ENCODE measurements at places on chromosomes 12 and 14.

- DNase-seq: no peak
Observed at GRCh38 chr14:67718265-67718664, 16.6 kb downstream of the RDH12 start.

DNA sequence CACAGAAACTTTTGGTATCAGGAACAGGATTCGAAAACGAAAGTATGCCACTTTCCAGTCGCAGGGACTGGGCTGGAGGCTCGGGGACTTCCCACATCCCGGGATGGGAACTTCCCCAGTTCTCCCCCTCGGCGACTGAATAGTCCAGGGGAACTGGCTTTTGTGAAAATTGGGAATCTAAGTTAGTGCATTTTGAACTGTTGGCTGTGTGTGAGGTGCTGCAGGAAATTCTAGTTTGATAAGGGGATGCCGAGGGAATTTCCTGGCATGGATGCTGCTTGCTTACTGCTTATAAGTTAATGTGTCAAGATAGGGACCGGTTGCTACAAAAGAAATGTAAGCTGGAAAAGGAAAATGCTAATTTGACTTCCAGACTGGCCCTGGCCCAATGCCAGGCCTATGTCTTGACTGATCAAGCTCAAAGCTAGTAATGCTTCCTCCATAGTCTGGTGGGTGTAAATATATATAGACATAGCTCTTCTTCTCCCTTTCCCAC, 73.4 kb upstream of the EIF5 start:
- DNase-seq: peak; percentile 62

- DNase-seq: no peak
Observed at GRCh38 chr12:88450136-88450535, 130.1 kb downstream of the KITLG start.

DNA sequence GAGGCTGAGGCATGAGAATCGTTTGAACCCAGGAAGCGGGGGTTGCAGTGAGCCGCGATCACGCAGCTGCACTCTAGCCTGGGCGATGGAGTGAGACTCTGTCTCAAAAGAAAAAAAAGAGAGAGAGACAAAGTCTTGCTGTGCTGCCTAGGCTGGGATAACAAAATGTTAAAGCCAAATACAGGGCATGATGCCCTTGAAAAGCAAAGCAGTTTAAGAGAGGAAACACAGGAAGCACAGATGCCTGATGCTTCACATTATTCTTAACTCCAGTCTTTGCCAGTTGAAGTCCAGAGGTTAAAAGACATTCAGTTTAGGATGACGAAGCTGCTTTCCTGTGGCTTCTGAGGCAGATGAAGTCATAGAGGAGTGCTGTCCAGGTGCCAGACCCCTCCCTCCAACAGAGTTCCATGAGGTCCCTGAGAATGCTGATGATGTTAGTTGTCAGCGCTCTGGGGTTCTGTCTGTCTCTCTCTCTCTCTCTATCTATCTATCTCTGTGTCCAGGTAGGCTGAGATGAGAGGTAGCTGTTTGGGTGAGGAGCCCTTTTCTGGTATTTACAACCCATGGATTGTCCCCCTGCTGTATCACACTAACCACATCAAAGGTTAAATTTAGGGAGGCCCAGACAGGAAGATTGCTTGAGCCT, 4.9 kb upstream of the MRPL52 start:
- DNase-seq: no peak

DNA sequence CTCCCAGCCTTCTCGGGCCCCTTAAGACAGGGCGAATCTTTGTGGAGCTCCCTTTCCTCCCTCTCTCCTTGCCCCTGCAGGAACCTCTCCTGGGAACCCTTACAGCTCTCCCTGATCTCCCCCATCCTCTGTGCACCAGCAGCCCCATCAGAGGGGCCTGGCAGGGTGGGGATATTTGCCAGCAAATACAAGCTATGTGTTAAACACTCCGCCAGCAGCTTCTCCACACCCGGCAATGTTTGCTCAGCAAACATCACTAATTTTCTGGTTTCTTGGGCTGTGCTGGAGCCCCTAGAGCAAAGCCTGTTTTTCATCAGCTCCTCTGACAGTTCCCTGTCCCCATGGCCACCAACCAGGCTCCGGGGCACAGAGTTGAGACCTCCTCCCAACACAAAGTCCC, 147.5 kb upstream of the LHX5 start:
- no peak for DNase-seq

- DNase-seq: no peak
Observed at GRCh38 chr12:1984759-1985158, 19.5 kb downstream of the DCP1B start.

DNA sequence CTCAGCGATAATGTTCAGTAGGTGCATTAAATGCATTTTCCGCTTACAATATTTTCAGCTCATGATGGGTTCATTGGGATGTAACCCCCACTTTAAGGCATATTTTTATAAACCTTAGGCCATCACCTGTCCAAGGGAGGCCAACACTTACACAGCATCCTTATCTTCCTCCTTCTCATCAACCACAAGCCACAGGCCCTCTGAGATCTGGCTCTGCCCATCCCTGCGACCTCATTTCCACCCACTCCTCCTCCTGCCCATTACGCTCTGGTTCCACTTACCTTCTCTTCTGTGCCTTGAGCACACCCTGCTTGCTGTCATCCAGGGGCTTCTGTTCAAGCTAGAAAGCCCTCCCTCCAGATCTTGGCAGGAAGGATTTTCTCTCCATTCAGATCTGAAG, 93.2 kb downstream of the EGLN3 start:
- no peak for DNase-seq

GRCh38 chr12:10873378-10873777, 10.7 kb downstream of the PRH1 start:
- DNase-seq: no peak

DNA sequence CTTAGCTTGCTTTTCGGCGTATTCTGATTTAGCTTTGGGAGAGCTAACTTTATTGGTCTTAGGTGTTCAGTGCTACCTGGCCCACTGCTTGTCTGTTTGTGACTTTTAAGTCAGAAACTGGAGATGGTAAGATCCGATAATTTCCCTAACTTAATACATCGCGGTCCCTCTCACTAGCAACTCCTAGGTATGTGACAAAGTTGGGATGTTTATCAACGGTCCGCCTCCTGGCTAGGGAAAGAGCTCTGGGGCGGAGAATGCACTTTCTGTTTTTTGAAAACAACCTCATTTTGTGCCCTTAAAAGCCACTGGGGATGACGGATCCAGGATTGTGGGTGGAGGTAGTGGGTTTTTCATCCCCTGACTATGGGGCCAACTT, 1.2 kb downstream of the CDKN1B start:
- DNase-seq: no peak

DNA sequence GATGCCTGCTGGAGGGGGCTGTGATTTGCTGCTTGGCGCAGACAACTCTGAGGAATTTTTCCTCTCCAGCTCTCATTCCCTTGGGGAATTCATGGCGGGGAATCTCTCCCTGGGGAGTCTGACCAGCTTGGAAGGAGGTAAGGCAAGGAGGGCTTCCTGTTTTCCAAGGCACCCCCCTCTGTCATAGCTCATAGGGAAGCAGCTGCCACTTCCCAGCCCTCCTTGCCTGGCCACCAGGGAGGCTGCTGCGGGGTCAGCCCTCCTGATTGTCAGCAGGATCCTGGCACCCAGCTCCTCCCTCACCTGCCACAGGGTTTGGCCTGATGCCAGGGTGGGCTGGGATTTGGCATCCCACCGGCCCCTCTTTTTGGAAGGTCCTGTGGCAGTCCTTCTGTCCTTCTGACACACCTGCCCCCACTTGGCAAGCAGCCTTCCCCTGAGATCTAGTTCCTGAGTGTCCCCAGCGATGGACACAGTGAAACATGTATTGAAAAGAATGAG, 74.9 kb downstream of the TSPAN9 start:
- DNase-seq: no peak

GRCh38 chr12:5953835-5954586, 9.0 kb upstream of the ANO2 start:
- no peak for DNase-seq

DNA sequence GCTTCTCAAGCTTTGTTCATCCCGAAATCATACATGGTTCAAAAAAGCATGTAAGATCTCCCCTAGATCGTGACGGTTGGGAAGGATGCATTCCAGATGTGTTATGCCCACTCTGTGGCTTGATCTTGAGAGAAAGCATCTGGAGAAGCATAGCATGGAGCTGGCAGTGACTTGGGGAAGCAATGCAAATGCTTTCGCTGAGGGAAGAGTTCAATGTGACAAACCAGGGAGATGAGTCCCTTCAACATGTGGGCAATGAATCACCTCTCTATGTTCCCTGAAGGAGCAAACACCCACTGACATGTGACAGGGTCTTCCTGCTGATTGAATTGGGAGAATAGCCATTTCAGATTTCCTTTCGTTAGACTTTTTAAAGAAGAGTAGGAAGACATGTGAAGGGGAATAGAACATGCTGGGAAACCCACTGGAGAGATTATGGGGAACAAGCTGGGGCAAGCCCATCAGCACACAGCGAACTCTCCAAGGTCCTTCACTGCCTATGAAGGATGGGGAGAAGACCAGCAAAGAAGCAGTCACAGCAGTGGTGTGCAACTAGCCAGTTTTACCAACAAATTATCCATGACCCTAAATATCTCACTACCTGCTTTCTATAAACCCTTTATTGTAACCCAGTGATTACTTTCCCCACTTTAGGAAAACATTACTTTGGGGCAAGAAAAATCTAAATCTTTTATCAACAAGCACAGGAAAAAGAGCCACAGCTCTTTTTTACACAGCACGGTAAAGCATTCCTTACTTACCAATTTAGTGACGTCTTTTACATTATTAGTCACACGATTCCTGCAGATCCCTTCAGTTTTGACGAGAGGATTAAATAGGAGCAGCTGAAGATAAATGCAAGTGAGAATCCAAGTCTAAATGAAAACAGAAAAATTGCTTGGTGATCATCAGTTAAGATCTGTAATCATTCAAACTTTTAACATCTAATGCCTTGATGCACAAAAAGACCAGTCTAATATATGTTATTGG, 35.0 kb downstream of the KITLG start:
- DNase-seq: no peak

GRCh38 chr12:47557386-47557785, 148.4 kb downstream of the RPAP3 start:
- no peak for DNase-seq

- DNase-seq: no peak
Observed at GRCh38 chr12:131836193-131836592, 8.0 kb downstream of the MMP17 start.

DNA sequence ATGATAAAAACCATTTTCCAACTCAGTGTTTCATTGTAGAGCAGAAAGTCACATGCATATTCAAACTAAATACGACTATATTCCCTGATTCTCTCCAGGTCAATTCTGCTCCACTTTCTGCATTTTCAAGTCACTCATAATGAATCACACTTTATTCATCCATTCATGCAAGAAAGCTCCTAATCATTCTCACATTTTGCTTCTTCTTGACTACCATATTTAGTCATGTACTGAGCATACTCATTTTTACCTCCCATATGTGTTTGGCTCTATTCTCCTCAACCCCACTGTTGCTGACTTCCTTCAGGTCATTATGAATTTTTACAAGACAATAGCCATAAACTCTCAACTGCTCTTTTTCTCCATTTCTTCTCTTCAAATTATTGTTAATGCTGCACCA, 43.4 kb upstream of the PIK3C2G start:
- no peak for DNase-seq

DNA sequence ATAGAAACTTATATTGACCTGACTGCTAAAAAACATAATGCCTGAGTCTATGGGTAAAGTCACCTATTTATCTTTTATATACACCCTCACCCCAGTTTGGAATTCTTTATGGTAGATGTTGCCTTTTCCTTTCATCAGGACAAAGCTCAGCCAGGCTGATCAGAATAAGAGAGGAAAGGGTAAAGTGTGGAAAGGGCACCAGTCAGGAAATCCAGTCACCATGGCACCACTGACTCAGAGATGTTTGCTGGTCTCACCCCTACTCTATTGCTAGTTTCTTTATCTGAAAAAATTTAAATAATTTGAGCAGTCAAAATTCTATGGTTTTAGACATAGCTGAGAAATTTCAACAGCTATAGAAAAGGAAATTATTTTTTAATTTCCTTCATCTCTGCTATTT, 49.2 kb upstream of the SSTR1 start:
- no peak for DNase-seq

DNA sequence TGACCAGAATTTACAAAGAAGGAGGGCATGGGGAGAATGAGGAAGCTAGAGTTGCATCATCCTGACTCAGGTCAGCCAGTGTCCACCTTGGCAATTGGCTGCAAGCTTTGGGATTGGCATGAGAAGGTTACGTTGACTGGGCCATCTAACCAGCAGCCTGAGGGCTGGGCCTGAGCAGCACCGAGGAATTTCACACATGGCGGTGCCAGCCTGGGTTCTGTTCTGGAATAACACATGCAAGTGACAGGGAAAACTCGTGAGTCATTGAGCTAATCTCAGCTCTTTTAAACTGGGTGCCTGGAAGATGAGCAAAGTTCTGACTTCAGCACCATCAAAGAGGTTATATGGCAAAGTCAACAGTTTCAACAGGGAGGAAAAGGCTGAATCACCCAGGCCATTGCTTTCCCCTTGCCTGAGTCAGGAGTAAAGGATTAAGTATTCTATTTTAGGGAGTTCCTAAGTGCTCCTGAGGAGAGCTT, 543.2 kb upstream of the TBX3 start:
- peak; percentile 81 for DNase-seq

DNA sequence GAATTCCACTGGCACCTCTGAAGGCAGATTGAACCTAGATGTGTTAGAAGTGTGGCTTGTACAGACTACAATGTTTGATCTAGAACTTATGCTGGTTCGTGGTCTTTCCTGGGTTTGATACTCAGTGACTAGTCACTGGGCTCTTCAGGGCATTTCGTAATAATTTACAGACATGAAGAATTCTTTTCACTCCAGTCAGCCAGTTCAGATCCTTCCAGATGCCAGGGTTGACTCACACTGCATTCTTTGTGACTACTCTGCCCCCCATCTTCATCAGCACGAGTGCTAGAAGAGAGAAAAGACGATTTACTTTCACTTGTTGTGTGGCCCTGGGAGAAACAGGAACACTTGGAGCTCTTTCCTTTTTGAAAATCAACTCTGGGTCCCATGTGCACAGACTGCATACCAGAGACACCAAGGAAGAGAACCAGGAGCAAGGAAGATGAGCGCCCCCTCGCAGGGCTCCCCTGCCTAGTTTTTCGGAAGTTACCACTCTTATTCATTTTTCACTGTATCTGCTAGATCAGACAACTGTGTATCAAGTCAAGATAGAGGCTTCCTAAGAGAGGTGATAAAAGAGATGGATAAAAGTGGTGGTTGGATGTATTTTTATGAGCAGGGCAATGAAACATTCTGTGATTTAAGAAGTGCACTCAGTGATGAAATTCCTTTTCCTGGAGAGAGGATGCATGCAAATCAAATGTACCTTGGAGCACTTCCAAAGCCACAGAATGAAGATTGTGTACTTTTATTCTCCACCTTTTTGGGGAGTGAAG, 33.5 kb upstream of the EVL start:
- DNase-seq: peak; percentile 94

DNA sequence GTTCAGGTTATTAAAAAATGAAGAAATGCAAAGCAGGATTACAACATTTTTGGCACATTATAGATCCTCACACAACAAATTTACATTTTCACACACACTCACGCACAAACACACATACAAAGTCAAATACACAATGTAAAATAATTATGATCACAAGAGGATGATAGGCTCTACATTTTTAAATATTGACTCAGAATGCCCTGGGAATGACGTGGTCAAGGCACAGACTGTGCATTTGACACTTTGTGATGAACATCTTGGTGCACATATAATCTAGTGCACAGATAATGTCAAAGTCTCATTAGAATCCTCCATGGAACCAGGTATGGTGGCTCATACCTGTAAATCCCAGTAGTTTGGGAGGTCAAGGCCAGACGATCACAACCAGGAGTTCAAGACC, 49.4 kb downstream of the DPF3 start:
- DNase-seq: no peak

- no peak for DNase-seq
Observed at GRCh38 chr14:46432516-46432915, 219.1 kb downstream of the RPL10L start.

- DNase-seq: no peak
Observed at GRCh38 chr12:45130881-45131281, 80.0 kb upstream of the DBX2 start.

All from RWPE2 (cell line).